Central memory CD4-positive, alpha-beta T cell (primary cell): ENCODE measurements at places on chromosomes 7 and 10.

DNA sequence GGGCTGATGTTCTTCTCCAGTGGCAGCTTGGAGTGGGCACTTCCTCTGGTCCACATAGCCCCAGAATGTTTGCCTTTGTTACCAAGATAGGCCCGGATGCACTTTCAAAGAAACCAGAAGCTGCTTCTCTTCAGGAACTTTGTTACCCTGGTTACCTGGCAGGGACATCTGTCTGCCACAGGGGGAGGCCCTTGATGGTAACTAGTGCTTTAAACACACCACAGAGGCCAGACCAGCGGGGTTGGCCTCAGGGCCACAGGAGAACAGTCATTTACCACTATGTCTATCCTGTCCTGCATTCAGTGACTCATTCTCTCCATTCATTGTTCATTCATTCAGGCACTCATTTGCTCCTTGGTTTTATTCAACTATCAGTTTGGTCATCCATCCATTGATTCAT is 11.9 kb upstream of the PLEKHA1 start:
- DNase-seq, result no peak

GRCh38 chr10:9443758-9444157 is 1389.3 kb downstream of the GATA3 start:
- DNase-seq, result no peak

- no peak for DNase-seq
Observed at GRCh38 chr7:143295870-143296269, 7.7 kb downstream of the CASP2 start.

DNA sequence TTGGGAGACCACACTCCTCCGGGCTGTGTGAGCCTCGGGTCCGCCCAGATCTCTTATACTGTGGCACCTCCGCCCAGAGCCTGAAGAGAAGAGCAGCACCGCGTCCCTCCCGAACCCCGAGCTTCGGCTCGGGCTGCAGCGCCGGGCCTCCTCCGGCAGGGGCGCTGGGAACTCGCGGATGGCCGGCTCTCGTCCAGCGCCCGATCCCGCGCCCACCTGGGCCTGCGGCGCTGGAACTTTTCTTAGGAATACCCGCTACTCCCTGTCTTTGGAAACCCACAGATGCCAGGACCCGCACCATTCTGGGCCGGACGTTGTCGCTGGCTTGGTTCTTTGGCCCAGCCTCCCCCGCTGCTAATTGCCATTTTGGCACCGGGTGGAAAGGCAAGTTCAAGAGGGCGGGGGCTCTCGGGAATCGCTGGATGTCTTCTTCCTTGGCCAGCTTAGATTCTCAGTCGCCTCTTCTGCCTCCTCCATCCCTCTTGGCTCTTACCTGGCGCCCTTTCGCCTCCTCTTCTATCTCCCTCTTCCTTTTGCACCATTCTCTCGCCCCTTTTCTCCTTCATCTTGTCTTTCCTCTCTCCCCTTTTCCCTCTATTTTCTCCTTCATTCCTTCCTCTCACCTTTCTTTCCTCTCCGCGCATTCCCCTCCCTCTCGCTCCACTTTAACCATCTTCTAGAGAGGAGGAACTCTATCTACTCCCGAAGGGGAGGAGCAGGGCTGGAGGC is 2.1 kb upstream of the SORCS3 start:
- no peak for DNase-seq

DNA sequence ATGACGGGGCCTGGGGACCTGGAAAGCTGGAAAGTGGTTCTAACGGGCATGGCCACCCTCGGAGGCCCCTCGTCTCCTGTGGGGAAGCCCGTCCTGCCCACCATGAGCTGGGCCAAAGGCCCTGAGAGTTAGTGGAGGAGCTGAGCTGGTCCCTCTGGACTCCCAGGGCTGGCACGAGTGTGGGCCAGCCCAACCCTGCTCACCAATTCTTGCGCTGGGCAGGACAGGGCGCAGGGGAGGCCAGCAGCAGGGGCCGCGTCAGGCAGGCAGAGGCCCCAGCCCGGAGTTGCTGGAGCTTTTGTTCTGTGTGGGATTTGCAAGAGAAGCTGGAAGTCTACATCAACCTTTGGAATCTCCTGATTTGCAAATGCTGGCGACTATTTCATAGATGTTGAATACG is 29.8 kb downstream of the UNCX start:
- DNase-seq, result no peak

DNA sequence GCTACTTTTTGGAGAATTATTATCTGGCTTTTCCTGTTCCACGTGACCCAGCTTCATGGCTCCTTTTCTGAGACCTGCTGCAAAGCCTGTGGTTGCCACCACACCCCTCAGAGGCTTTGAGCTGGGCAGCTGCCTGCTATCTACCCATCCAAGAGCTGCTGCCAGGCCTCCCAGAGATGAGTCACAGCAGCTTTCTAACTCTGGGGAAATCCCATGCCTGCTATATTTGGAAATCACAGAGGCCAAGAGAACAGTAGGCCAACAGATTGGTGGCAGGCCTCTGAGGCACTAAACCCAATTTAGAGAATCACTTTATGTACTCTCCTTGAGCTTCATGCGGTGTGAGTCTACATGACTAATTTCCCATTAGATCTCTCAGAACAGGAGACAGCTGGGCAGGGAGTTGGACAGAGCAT is 35.2 kb downstream of the SGCE start:
- DNase-seq, result no peak

DNA sequence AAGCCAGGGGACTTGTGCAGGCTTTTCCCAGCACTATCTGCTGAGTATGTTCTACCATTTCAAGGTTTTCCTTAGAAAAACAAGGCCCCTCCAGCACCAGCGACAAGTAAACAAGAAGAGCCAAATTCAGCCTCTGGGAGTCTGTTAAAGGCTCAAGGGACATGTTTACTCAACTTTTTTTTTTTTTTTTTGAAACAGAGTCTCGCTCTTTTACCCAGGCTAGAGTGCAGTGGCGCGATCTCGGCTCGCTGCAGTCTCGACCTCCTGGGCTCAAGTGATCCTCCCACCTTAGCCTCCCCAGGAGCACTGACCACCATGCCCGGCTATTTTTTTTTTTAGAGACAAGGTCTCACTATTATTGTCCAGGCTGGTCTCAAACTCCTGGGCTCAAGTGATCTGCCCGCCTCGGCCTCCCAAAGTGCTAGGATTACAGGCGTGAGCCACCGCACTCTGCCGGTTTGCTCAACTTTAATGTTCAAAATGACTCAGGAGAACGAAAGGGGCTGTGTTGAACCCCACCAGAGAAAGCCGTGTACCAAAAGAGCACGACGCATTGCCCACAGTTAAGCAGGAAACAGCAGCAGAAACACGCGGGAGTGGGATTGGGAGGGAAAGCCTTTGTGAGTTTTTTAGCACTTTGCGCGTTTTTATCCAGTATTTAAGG is 772 bp downstream of the PRDX3 start:
- no peak for DNase-seq

DNA sequence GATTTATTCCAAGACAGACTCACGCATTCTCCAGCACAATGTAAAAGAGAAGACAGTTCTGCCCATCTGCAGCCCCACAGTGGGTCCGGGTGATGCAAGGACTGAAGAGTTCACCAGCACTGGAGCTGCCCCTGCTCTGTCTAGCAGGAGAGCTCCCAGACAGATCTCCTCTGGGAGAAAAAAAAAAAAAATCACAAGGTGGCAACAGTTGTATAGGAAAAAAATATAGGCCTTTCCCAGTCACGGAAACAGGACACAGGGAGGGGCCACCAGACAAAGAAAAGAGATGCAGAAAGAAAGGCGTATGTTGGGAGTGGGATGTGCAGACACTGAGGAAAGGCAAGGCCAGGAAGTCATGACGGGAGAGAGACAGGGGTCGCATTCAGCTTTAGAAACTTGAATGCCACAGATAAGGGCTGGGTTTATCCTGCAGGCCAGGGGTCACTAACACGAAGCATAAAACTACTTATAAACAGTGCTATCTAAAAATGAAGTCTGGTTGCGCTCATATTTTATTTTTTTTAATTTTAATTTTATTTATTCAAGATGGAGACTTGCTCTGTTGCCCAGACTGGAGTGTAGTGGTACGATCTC is 54.1 kb downstream of the FAM171A1 start:
- DNase-seq, result no peak

DNA sequence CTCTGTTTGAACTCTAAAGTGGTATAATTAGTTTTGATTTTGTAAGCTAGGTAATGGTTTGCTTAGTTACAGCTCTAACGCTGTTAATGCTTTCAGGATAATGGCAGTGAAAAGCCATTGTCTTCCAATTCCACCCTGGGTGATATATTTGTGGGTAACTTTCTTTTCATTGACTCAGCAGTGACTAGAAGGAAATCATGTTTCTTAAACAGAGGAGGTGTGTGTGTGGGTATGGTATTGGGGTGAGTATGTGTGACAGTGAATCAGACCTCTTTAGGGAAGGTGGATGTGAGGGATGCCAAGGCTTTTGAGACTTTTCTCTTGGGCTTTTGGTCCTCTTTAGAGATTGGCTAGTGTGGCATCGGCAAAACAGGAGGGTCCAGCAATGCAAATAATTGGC is 13.6 kb downstream of the ENTPD7 start:
- DNase-seq, result no peak

GRCh38 chr10:35268791-35269257 is 67.5 kb upstream of the CCNY start:
- DNase-seq, result no peak

DNA sequence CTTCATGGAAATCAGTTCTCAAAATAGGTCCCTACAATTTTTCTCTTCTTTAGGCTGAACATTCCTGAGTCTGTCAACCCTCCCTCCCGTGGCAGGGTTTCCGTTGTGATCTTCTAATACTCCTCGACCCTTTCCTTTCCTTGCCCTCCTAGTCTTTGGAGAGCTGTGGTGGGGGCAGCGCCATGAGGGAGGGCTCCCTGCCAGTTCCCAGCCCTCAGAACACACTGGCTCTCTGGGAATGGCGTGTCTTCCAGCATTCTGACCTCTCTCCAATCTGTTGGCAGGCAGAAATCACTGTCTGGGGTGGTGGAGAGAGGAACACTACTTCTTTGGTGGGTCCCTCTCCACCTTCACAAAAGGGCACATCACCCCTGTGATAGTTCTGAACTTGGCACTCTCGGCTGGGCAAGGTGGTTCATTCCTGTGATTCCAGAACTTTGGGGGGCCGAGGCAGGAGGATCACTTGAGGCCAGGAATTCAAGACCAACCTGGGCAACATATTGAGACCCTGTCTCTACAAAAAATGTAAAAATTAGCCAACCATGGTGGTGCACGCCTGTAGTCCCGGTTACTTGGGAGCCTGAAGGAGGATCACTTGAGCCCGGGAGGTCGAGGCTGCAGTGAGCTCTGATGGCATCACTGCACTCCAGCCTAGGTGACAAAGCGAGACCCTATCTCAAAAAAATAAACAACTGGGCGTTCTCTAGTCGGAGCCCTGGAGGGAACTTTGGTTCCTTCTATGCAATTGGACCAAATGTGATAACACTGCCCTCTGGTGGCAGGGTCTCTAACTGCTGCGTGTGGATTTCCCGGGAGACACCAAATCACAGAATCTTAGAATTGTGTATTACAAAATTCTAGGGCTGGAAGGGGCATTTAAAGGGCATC is 13.1 kb upstream of the ARPC1A start:
- peak; percentile 54 for DNase-seq

DNA sequence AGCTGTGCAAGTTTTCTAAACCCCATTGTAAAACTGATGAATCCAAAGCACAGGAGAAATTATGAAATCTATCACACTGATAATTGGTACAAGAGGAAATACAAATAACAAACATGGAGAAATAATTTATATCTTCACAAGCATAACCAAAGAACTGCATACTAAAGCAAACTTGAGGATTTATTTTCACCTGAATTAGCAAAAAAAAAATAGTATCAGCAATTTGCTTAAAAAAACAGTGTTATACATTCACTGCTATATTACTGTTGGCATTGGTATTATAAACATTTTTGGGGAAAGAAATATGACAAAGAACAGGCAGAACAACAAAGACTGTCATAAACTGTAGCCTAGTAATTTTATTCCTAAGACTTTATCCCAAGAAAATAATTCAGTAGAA is 230.8 kb upstream of the NRP1 start:
- DNase-seq, result no peak

GRCh38 chr10:100802607-100803006 is 57.2 kb downstream of the PAX2 start:
- DNase-seq, result no peak
